Activated T-helper 1 cell treated with anti-CD3 and anti-CD28 coated beads, Interleukin-12 subunit alpha, Interleukin-12 subunit beta, Interleukin-2, Interleukin-4 antibody, amounts not matched to agents 30 ng/mL and 10 ng/mL and 1 ng/mL, durations not matched to agents 14 hours and 24 hours and 36 hours (primary cell): ENCODE measurements at places on chromosomes 7 and 10.

- no peak overlapping the region for H3K27ac ChIP-seq
- H3K36me3 ChIP-seq, result peaks cover 33% of the 10 kb centered on the region
- no peak overlapping the region for H3K4me3 ChIP-seq
- peaks cover 11% of the 10 kb centered on the region for H3K4me1 ChIP-seq
- DNase-seq, result no peak
Measured at GRCh38 chr7:8035192-8035591, 66.6 kb downstream of the GLCCI1 start.

DNA sequence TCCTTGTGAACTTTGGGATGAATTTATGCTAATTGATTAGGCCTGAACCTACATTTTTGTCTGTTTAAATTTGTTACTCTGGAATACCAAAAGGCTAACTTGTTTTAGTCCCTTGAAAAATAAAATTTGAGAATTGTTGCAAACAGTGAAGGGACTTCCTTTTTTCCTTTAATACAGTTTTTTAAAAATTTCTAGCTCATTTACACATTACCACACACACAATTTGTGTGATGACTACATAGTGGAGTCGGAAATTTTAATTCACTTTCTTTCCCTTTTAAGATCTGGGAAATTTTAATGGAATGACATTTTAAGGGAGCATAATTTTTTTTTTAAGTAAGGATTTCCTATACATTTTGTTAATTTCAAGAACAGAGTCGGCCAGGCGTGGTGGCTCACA, 8.6 kb upstream of the TMEM236 start:
- H3K27me3 ChIP-seq, result no peaks in the 10 kb centered on the region
- DNase-seq, result no peak
- H3K36me3 ChIP-seq, result no peaks in the 10 kb centered on the region
- no peak overlapping the region for H3K4me3 ChIP-seq
- no peak overlapping the region for H3K27ac ChIP-seq

- no peak for DNase-seq
- no peaks in the 10 kb centered on the region for H3K27me3 ChIP-seq
- H3K27ac ChIP-seq, result no peak overlapping the region
- no peaks in the 10 kb centered on the region for H3K36me3 ChIP-seq
- H3K4me3 ChIP-seq, result no peak overlapping the region
- H3K4me1 ChIP-seq, result no peaks in the 10 kb centered on the region
Measured at GRCh38 chr7:78675511-78675910, 778.0 kb downstream of the MAGI2 start.

- H3K27ac ChIP-seq, result no peak overlapping the region
- H3K27me3 ChIP-seq, result no peaks in the 10 kb centered on the region
- H3K4me1 ChIP-seq, result no peaks in the 10 kb centered on the region
- no peak for DNase-seq
- no peaks in the 10 kb centered on the region for H3K36me3 ChIP-seq
Measured at GRCh38 chr7:48225101-48225500, 53.8 kb downstream of the ABCA13 start.

GRCh38 chr10:123530166-123530870, 135.8 kb upstream of the GPR26 start:
- H3K27me3 ChIP-seq, result peaks cover 3% of the 10 kb centered on the region
- no peak overlapping the region for H3K4me3 ChIP-seq
- H3K4me1 ChIP-seq, result no peaks in the 10 kb centered on the region
- no peaks in the 10 kb centered on the region for H3K36me3 ChIP-seq
- H3K27ac ChIP-seq, result no peak overlapping the region

DNA sequence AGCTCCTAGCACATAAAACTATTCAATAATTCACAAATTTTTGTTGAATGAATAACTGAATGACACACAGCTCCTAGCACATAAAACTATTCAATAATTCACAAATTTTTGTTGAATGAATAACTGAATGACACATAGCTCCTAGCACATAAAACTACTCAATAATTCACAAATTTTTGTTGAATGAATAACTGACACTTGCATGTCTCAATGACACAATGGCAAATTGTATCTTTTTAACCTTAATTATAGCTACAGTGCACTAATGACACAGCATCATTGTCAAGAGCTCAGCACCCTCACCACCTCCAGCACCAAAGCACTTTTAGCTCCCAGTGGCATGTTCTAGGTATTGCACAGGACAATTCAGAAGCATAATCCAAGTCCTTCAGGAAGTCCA, 131.6 kb downstream of the PDE1C start:
- no peaks in the 10 kb centered on the region for H3K4me1 ChIP-seq
- H3K36me3 ChIP-seq, result no peaks in the 10 kb centered on the region
- no peaks in the 10 kb centered on the region for H3K27me3 ChIP-seq
- no peak overlapping the region for H3K27ac ChIP-seq

GRCh38 chr10:107733328-107734130, 569.0 kb upstream of the SORCS1 start:
- no peak overlapping the region for H3K4me3 ChIP-seq
- no peak for DNase-seq
- H3K27me3 ChIP-seq, result no peaks in the 10 kb centered on the region
- no peak overlapping the region for H3K27ac ChIP-seq
- H3K36me3 ChIP-seq, result no peaks in the 10 kb centered on the region

DNA sequence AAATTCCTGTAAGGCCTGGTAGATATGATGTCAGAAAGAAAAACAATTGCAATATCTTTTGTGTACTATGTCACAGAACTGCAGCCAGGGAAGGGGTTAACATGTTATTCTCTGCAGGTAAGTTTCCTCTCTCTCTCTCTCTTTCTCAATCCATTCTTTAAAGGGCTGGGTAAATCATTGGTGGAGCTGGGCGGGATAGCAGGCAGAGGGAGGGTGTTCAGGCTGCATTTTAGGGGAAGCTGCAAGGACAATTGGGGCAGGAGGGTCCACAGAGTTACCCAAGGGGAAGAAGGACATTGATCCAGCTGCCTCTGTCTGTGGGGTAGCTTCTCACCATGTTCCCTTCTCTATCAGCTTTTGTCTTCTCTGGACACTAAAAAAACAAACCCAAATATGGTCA, 153.9 kb upstream of the BMPER start:
- H3K4me1 ChIP-seq, result no peaks in the 10 kb centered on the region
- no peak overlapping the region for H3K27ac ChIP-seq
- H3K4me3 ChIP-seq, result no peak overlapping the region

- peaks cover 11% of the 10 kb centered on the region for H3K4me1 ChIP-seq
- H3K27ac ChIP-seq, result no peak overlapping the region
- no peak overlapping the region for H3K4me3 ChIP-seq
- H3K36me3 ChIP-seq, result peaks cover 4% of the 10 kb centered on the region
Measured at GRCh38 chr7:114819616-114820362, 102.1 kb upstream of the MDFIC start.

DNA sequence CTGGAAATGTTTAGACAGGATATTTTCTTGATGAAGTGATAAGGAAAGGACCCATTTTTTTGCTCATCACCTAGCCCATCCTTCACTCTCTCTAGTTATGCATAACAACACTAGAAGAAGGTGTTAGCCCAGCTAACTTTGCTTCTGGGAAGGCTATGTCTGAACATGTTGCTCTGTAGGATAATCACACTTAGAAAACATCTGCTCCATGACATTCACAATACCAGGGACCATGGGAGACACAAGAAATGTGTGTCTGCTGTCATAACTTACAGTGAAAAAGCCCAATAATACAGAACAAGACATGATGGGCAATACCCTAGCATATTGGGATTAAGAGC, 13.9 kb upstream of the ZNF282 start:
- no peak for DNase-seq
- H3K27ac ChIP-seq, result no peak overlapping the region
- peaks cover 42% of the 10 kb centered on the region for H3K36me3 ChIP-seq
- no peak overlapping the region for H3K4me3 ChIP-seq

- H3K27me3 ChIP-seq, result no peaks in the 10 kb centered on the region
- no peak overlapping the region for H3K27ac ChIP-seq
- DNase-seq, result no peak
- H3K4me3 ChIP-seq, result no peak overlapping the region
- H3K36me3 ChIP-seq, result no peaks in the 10 kb centered on the region
Measured at GRCh38 chr7:68014031-68014736, 1017.6 kb downstream of the TYW1 start.

DNA sequence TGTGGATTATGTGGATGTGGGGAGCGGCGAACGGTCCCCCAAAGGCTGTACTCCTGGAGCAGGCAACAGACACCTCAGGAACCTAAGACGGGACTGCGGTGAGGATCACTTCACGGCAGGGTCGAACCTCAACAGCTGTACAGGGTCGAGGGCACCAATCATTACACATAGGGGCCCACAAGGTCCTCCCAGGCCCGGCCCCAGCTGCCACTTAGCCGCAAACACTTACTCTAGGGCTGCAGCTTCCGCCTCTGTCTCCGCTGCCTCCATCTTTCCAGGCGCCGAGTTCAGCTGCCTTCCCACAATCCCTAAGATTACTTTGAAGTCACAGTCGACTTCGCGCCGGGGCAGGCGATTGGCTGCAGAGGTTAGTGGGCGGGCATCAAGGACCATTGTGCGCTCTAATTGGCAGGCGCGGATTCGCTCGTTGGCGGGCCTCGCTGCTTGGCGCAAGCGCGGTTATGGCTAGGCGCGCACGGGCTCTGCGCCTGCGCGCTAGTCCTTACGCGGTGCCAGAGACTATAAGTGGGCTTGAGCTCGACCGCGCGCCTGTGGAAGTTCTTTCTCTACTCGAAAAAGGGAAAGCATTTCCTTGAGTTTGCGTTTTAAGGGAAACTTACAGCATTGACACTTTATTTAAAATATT, at the start of gene ZWINT:
Gene ZWINT (minus strand): TSS at position 293 of the 646 bp plus-strand sequence. CDS start 23 bp downstream, at position 270.
- peak within 1 kb of the TSS; percentile 99 for H3K4me3 ChIP-seq
- H3K27ac ChIP-seq, result peak within 1 kb of the TSS; percentile 89
- DNase-seq, result peak; percentile 92
- peaks cover 60% of the 10 kb centered on the region for H3K4me1 ChIP-seq
- no peaks in the 10 kb centered on the region for H3K27me3 ChIP-seq

- no peaks in the 10 kb centered on the region for H3K36me3 ChIP-seq
- peaks cover 36% of the 10 kb centered on the region for H3K27me3 ChIP-seq
- peak overlapping the region; percentile 82 for H3K4me3 ChIP-seq
- H3K27ac ChIP-seq, result peak overlapping the region; percentile 60
- DNase-seq, result no peak
Measured at GRCh38 chr10:104232613-104233102, 494 bp upstream of the CFAP43 start.

GRCh38 chr7:1616741-1617140, 46.9 kb upstream of the PSMG3 start:
- H3K27me3 ChIP-seq, result peaks cover 4% of the 10 kb centered on the region
- no peaks in the 10 kb centered on the region for H3K36me3 ChIP-seq
- H3K4me3 ChIP-seq, result no peak overlapping the region

- no peaks in the 10 kb centered on the region for H3K36me3 ChIP-seq
- no peaks in the 10 kb centered on the region for H3K27me3 ChIP-seq
- DNase-seq, result no peak
- no peak overlapping the region for H3K27ac ChIP-seq
Measured at GRCh38 chr10:7572391-7572790, 94.4 kb downstream of the ITIH5 start.
